Stimulated activated CD4-positive, alpha-beta T cell treated with anti-CD3 and anti-CD28 coated beads, Interleukin-2, amount 100 ng/mL, for 48 hours (primary cell): ENCODE measurements at places on chromosomes 4 and X.

GRCh38 chrX:153873282-153874084 lies 12.5 kb downstream of the L1CAM start:
- no peak for DNase-seq

- DNase-seq = no peak
Observed at GRCh38 chr4:40825014-40825838, 75.5 kb downstream of the NSUN7 start.

DNA sequence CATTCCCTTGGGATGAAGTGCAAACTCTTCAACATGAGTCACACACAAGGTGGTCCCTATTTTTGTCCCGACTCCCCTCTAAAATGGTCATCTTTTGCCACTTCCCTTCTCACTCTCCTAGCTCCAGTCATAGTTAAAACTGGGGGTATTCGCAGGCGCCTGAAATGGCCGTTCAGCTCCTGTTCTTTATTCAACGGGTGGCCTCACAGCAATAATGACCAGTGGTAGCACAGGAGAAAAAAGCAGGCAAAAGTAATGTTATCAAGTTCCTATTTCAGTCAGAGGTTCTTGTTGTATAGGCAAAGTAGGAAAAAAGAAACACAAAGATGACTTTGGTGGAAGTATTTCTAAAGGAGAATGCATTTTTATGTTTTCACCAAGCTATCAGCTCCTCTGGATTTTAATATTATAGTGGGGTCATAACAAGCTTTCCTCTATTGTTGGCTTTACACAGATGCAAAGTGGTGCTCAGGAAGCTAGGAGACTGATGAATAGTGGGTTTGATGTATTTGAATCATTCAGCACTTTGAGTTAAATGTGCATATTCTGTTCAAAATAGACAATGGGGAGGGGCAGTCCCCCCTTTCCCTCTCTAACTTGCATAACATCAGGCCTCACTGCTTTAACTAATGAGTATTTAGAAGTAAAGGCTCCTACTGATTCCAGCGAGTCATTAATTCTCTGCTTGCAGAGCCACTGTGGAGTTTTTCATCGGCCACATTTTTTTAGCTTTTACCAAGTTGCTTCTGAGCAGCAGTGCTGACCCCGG lies 171.2 kb upstream of the NDP start:
- no peak for DNase-seq

DNA sequence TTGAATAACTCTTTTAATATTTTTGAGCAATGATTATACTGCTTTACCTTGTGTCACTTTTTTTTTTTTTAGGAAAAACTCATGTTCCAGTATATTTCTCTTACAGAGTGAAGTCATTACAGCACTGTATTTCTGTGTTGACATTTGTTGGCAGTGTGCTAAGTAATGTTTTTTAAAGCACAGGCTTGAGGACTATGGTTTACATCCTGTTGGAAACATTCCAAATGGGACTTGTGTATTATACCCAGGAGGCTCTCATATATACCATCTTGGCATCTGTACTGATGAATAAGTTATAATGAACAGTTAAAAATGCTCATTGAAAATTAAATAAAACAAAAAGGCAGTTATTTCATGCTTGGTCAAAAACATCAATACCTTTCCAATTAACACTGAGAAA lies 33.8 kb downstream of the CEP44 start:
- no peak for DNase-seq

DNA sequence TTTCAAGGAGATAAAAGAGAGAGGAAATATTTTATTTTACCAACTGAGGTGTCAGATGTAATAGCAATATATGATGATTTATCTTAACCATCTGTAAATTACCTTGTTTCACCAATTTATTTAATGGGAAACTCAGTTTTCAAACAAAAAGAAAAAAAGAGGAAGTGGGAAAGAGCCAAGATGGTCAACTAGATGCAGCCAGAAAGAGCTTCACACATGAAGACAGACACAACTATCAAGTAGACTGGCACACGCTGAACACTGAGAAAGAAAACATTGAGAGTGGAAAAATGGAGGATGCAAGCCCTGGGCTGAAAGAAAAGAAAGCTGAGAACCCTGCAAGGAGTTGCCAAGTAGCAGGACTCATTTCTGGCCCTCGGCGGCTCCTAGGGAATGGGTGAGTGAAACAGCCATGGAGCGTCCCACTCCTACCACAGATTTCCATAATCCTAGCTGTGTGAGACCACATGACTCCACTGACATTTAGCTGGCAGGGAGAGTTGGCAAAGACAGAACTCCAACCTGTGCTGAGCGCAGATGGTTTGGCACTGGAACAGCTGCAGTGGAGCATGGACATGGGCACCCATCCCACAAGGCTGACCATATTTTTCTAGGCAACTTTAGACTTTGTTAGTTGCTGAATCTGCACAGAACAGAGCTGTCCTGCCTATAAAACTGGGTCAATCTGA lies 409.3 kb downstream of the FAM47B start:
- no peak for DNase-seq

GRCh38 chr4:156763511-156763910 lies 208.1 kb downstream of the PDGFC start:
- no peak for DNase-seq

- DNase-seq = no peak
Observed at GRCh38 chr4:133000012-133000411, 149.1 kb upstream of the PCDH10 start.

DNA sequence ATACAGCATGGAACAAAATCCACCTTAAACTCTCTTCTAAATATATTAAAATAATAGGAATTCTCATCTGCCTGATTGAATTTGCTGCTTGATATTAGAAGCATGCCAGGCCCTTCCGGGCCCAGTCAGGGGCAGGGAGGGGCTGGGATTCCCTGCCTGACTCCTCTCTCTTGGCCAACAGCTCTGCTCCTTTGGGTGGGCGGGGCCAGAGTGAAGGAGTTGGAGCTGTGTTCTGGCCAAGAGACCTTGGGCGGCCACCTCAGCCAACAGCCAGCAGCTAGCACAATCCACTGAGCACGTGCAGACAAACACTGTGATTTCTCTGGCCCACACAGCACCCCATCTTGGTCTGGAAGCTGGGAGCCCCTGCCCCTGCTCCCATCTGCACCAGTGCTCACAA lies 140.3 kb downstream of the PJA1 start:
- DNase-seq = no peak

DNA sequence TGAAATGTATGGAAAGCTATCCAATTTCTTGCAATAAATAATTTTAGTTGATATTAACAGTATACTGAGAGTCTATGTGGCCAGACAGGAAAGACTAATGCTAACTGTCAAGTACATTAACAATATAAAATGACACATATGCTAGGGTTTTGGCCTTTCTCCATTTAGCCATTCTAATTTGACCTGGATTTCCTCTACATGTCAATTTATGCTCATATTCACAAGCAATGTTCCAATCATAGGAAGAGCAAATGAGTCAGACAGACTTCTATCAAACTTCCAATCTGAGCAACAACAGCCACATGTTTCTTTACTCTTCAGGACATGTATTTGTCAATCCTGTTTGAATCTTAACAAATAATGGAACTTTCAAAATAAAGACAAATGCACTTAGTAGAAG lies 53.6 kb downstream of the CORIN start:
- no peak for DNase-seq

DNA sequence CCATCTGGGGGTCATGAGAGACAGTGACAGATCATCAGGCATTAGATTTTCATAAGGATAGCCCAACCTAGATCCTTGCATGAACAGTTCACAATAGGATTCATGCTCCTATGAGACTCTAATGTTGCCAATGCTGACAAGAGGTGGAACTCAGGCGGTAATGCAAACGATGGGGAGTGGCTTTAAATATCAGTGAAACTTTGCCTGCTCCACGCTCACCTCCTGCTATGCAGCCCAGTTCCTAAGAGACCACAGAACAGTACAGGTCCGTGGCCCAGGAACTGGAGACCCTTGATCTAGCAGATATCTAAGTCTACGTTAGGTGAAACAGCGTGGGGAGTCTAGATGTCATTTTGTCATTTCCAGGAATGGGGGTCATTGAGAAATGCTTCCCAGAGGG lies 165.7 kb downstream of the OR13H1 start:
- DNase-seq = no peak

GRCh38 chr4:74950882-74951281 lies 18.0 kb downstream of the PARM1 start:
- no peak for DNase-seq

GRCh38 chrX:43661521-43662240 lies 5.6 kb downstream of the MAOA start:
- no peak for DNase-seq

DNA sequence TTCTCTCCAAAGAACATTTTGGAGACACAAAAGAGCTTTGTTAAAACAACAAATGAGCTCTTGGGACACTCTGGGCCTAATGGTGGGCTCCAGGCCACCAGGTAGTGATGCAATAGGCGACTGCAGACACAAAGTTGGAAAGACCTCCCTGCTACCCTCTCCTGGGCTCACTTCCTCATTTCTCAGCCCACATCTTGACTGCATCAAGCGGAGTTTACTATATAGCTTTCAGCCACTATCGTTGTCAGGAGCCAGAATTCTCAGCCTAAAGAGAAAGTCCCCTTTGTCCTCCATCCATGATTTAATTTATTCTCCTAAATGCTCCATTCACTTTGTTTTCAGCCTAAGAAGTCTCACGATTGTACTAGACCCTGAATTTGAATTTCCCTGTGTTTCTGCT lies 114.9 kb downstream of the EFHC2 start:
- DNase-seq = no peak
